ENCODE measurements at places on chromosomes 5 and 9. TPM values are rescaled to one million over a fixed set of nuclear protein-coding genes. Genes with fewer than 3 reads are reported as not detected.

DNA sequence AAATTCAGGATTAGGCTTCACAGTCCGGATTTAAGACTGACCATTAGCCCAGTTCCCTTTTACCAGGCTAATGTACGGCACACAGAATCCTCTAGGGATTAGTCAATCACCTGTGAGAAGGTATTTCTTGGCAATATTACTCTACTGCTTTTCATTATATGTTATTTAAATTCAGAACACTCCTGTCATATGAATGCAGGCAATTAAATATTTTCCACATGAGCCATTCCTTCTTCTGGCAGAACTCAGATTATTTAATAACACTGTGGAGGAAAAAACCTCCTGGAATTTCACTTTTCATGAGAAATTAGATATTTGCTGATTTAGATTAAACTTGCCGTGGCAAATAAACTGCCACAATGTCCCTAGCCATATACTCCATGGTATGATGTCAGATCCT is 1357.5 kb upstream of the C9orf72 start:
- ATAC-seq, result no peak

GRCh38 chr9:11092974-11093373 is 480.2 kb upstream of the PTPRD start:
- ATAC-seq, result no peak

GRCh38 chr9:2623288-2624050 is 1.9 kb downstream of the VLDLR start:
- no peak for ATAC-seq

- ATAC-seq, result no peak
Observed at GRCh38 chr5:109533751-109534272, 124.0 kb upstream of the PJA2 start.

GRCh38 chr9:5488221-5489008 is 21.9 kb upstream of the PDCD1LG2 start:
- no peak for ATAC-seq

- no peak for ATAC-seq
Observed at GRCh38 chr9:105126226-105126625, 118.2 kb upstream of the SLC44A1 start.

DNA sequence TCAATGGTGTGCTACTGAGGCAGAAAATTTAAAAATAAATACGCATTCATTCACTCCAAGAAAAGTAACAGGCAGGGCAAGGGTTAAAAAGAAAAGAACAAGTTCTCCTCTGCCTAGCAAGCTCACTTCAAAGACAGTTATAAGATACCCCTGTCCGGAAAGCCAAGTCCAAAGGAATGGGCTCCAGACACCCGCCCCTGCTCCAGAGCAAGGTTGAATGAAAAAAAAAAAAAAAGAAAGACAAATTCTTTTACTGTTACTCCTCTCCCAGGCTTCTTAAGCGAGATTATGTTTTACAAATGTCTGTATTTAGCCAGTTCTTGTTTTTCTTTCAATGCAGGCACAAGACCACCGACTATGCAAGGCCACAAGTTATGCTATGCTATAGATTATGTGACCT is 9.1 kb upstream of the ANXA2R start:
- ATAC-seq, result no peak

DNA sequence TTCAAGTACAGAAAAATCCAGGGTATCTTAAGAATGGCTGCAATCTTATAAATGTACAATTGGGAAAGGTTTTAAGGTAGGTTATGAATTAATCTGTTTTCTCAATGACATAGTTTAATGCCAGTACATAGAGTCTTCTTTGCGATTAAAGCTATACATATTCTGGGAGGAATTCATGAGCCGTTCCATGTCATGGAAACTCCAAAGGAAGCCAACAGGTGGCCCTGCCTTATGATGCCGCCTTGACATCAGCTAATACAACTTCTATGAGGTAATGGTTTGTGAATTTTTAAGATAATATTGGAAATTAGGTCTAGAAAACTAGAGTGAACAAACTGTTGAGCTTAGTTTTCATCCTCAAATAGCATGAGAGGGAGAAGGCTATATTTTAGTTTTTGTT is 713.4 kb downstream of the EFNA5 start:
- no peak for ATAC-seq

GRCh38 chr5:106545325-106545724 is 1125.4 kb downstream of the EFNA5 start:
- ATAC-seq, result no peak

GRCh38 chr5:177363565-177363964 is 5.8 kb downstream of the RGS14 start:
- ATAC-seq, result no peak

DNA sequence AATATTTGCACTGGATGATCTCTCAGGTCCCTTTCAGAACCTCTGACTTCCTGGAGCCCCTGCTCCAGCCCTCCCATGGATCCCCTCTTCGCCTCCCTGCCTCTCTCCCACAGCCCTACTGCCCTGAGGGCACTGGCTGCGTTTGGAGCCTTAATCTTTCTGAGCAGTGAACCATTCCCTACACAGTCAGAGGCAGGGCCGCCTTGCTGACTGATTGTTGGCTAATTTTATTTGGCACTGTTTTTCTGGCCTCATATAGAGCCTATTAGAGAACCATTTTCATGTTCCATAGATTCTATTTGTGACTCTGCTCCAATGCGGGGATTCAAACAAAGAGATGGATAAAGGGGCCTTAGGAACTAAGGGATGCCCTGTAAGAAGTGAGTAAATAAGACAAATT is 91.1 kb downstream of the BRINP1 start:
- no peak for ATAC-seq

DNA sequence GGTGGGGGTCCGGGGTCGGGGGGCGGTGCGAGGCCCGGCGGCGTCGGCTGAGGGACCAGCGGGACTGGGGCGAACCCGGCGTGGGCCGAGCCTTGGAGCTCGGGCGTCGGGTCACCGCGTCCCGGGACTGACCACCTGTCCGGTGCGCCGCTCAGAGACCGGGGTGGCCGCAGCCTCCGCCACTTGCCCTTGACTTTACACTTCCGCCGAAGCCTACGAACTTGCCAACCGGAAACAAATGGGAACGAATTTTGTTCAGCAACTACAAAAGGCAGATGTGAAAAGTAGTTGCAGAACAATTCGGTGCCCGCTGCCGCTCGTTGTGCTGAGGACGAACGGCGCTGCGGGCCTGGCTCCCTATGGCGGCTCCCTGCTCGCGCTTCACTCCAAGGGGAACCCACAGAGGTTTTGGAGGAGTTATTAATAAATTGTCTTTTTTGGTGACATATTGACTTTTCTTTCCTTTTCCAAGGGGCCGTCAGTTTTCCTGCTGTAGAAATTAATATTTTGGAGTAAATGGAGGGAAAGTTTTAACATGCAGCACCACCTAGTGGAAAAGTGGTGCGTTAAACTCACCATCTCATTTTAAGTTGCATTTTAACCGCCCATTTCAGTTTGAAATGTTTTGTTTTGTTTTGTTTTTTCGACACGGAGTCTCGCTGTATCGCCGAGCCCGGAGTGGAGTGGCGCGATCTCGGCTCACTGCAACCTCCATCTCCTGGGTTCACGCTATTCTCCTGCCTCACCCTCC is 490 bp downstream of the PCBD2 start:
- ATAC-seq, result peak; percentile 26

GRCh38 chr9:112726428-112726827 is 8.5 kb upstream of the INIP start:
- ATAC-seq, result no peak

DNA sequence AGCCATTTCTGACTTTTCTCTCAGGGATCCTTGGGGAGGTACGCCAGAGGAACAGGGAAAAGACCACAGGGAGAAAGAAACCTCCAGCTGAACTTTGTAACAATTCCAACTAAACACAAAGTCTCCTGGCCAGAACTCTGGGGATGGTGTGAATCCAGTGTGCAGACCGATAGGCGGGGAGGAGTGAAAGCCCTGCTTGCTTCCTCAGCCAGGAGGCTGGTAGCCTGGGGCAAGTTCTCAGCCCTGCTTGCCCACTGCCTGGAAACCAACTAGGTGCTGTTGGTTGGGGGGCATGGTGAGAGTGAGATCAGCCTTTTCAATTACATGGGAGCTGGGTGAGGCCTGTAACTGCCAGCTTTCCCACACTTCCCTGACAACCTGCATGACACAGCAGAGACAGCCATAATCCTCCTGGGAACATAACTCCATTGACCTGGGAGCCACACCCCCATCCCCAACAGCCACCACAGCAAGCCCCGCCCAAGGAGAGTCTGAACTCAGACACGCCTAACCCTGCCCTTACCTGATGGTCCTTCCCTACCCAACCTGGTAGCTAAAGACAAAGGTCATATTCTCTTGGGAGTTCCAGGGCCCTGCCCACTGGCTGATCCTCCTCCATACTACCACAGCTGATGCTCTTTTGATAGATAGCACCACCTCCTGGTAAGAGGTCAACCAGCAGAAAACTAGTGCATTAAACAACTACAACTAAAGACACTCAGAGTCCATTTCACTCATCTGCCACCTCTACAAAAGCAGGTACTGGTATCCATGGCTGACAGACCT is 100.1 kb upstream of the TNFAIP8 start:
- ATAC-seq, result peak; percentile 64

DNA sequence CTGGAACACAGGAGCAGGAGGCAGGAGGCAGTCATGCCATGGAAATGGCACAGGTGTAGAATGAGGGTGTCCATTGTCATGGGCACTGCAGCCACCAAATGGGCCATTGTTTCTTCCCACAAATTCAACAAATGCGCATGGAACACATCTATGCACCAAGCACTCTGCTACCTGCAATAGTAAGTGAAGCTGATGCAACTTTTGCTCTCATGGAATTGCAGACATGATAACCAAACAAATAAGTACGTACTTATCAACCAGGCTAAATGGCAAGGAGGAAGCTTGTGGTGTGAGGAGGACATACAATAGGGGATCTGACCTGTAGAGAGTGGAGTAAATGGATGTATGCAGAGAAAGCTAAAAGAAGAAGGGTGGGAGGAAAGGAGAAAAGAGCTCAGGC is 116.8 kb downstream of the TRIM36 start:
- ATAC-seq, result no peak

DNA sequence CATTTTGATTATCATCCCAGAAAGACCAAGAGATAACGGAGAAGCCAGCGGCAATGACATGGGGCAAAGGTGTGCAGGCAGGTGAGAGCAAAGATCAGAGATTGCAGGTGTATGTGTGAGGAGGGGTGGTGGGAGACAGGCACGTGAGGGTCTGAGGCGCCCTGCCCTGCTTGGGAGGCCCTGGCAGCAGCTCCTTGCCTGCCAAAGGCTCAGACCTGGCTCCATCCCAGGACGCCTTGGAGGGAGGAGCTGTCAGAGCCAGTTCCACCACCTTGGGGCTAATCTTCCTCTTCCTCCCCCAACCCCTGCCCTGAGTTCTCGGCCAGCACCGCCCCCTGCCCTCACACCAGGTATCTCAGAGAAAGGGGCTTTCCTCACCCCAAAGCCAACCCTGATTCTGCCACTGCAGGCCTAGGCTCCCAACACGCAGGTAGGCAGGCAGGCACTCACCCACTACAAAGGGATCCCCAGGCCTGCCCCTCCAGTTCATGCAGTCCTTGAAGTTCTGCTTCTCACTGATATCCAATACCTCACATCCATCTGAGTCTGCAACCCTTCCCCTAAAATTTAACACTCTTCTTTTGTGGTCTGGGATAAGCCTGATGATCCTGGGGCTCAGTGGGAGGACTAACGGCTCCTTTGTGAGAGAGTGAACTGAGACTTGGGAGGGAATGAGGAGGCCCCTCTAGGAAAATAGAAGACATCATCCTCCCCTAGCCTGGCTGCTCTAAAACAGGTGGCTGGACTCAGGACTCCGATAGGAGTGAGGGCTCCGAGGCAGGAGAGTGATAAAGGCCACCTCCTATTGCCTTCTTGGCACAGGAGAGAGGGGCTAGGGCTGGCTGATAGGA is 1.8 kb downstream of the AQP3 start:
- no peak for ATAC-seq

The LTC4S gene
- total RNA-seq, result 1.4 TPM

The PCDHB16 gene
- not detected for total RNA-seq

The MAP1B gene
- 0.04 TPM for total RNA-seq

The LYRM7 gene
- 19.9 TPM for total RNA-seq

The PCDHA12 gene
- not detected for total RNA-seq

The SLC46A2 gene
- total RNA-seq, result not detected

The SAXO1 gene
- total RNA-seq, result 0.37 TPM

The DRD1 gene
- not detected for total RNA-seq

The PDE8B gene
- total RNA-seq, result not detected
